ENCODE measurements at places on chromosomes 2 and 18. TPM values are rescaled to one million over a fixed set of nuclear protein-coding genes. Genes with fewer than 3 reads are reported as not detected.

DNA sequence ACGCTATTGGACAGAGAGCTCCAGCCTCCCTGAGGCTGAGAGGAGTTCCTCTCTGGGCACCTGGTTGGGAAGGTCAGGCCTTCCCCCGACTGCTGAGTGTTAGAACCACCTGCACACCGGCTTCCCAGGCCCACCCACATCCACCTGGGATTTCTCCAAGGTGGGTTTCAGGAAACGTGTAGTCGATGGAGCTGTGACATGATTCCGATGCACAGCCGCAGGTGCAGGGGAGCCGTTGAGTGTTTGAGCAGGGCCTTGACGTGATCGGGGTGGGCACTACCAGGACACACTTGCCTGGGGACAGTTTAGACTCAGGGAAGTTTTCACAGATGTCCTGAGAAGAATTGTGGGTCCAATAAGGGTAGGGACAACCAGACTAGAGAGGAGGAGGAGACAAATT, 21.8 kb upstream of the GIGYF2 start:
- H3K27me3 ChIP-seq, result no peaks in the 10 kb centered on the region
- peaks cover 1% of the 10 kb centered on the region for H3K36me3 ChIP-seq
- no peak for DNase-seq
- no peaks in the 10 kb centered on the region for H3K4me1 ChIP-seq
- H3K4me3 ChIP-seq, result no peak overlapping the region

- no peak overlapping the region for H3K4me3 ChIP-seq
- peaks cover 16% of the 10 kb centered on the region for H3K4me1 ChIP-seq
- H3K36me3 ChIP-seq, result peaks cover 8% of the 10 kb centered on the region
- no peak for DNase-seq
Measured at GRCh38 chr2:109447776-109448175, 166.0 kb downstream of the SEPTIN10 start.

The CGREF1 gene
- 1.5 TPM for total RNA-seq

GRCh38 chr2:27798948-27799645, 27.6 kb downstream of the MRPL33 start:
- peak overlapping the region; percentile 97 for H3K27ac ChIP-seq
- peak; percentile 52 for DNase-seq
- H3K27me3 ChIP-seq, result no peaks in the 10 kb centered on the region
- H3K4me1 ChIP-seq, result peaks cover 15% of the 10 kb centered on the region
- H3K36me3 ChIP-seq, result no peaks in the 10 kb centered on the region

GRCh38 chr18:21262979-21263378, 20.9 kb downstream of the GREB1L start:
- no peak overlapping the region for H3K4me3 ChIP-seq
- no peak for DNase-seq
- no peaks in the 10 kb centered on the region for H3K36me3 ChIP-seq
- peak overlapping the region; percentile 12 for H3K27ac ChIP-seq
- peaks cover 70% of the 10 kb centered on the region for H3K4me1 ChIP-seq

GRCh38 chr2:120787111-120787821, 51.6 kb downstream of the GLI2 start:
- peaks cover 44% of the 10 kb centered on the region for H3K4me1 ChIP-seq
- H3K4me3 ChIP-seq, result no peak overlapping the region
- no peak for DNase-seq
- H3K36me3 ChIP-seq, result peaks cover 3% of the 10 kb centered on the region

DNA sequence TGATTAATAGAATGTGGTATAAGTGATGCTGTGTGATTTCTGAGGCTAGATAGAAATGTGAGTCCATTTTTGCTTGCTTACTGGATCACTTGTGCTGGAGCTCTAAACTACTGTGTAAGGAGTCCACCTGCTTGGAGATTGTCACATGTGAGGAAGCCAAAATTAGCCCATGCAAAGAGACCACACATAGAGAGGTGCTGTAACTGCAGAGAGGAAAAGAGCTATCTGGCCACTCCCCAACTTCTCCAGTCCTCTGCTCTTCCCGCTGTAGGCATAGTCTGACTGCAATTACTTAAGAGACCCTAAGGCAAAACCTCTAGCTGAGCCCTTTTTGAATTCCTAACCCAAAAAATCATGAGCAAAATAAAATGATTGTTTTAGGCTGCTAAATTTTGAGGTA, 120.6 kb upstream of the FBXO11 start:
- H3K27me3 ChIP-seq, result no peaks in the 10 kb centered on the region
- no peak overlapping the region for H3K27ac ChIP-seq
- H3K36me3 ChIP-seq, result no peaks in the 10 kb centered on the region

GRCh38 chr2:23642516-23642915, 257.5 kb downstream of the KLHL29 start:
- peaks cover 6% of the 10 kb centered on the region for H3K4me1 ChIP-seq
- H3K4me3 ChIP-seq, result no peak overlapping the region
- H3K36me3 ChIP-seq, result peaks cover 23% of the 10 kb centered on the region
- H3K27ac ChIP-seq, result no peak overlapping the region
- no peak for DNase-seq
- H3K27me3 ChIP-seq, result no peaks in the 10 kb centered on the region

DNA sequence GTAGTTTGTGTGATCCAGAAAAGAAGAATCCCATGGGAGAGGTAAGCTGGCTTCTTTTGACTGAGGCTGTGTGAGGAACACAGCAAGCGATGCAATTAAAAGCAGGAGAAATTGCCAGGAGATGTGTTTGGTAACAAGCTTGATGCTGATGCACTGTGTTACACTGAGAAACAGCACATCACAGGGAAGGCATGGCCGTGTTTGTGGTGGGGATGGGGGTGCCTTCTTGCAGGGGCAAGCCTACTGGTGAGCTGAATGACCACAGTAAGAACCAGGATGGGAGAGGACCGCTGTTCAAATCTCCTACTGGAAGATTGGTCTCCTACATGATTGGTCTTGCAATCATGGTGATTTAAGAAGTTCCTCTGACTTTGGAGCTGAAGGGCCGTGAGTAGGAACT, 477.7 kb upstream of the HS6ST1 start:
- no peaks in the 10 kb centered on the region for H3K27me3 ChIP-seq
- DNase-seq, result no peak
- peaks cover 19% of the 10 kb centered on the region for H3K4me1 ChIP-seq
- H3K27ac ChIP-seq, result no peak overlapping the region

- no peak overlapping the region for H3K4me3 ChIP-seq
- no peaks in the 10 kb centered on the region for H3K36me3 ChIP-seq
- H3K27me3 ChIP-seq, result peaks cover 21% of the 10 kb centered on the region
- no peak overlapping the region for H3K27ac ChIP-seq
- no peaks in the 10 kb centered on the region for H3K4me1 ChIP-seq
Measured at GRCh38 chr2:222180619-222181018, 118.2 kb downstream of the PAX3 start.

The SCN1A gene
- 0.66 TPM for total RNA-seq

The REEP1 gene
- total RNA-seq, result 1.8 TPM

The TDRD15 gene
- not detected for total RNA-seq

GRCh38 chr2:207483477-207483876, 46.3 kb upstream of the CREB1 start:
- peak overlapping the region; percentile 71 for H3K27ac ChIP-seq
- H3K36me3 ChIP-seq, result no peaks in the 10 kb centered on the region
- peaks cover 31% of the 10 kb centered on the region for H3K4me1 ChIP-seq
- DNase-seq, result no peak
- no peak overlapping the region for H3K4me3 ChIP-seq

DNA sequence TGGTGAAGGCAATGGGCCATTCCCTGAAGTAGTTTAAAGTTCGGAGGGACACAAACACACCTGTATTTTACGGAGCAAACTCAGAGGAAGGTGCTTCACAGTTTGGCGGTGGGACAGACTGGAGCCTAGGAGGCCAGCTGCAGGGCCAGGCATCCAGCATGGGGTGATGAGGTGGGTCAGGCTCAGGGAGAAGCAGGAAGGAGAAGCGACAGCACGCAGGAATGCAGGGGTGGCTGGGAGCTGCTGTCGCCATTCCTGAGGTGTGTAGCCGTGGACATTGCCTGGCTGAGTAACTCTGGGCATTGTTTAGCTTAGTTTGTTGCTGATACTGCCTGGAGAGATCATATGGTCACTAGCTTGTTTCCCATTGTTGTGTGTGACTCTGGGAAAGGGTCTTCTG, 35.8 kb upstream of the METTL21A start:
- no peak for DNase-seq
- no peaks in the 10 kb centered on the region for H3K27me3 ChIP-seq
- no peak overlapping the region for H3K27ac ChIP-seq
- H3K4me3 ChIP-seq, result no peak overlapping the region
- no peaks in the 10 kb centered on the region for H3K36me3 ChIP-seq

- H3K4me1 ChIP-seq, result peaks cover 27% of the 10 kb centered on the region
- H3K27me3 ChIP-seq, result no peaks in the 10 kb centered on the region
- no peak overlapping the region for H3K27ac ChIP-seq
- DNase-seq, result no peak
Measured at GRCh38 chr2:48719480-48720177, 35.9 kb downstream of the LHCGR start.

The FTCDNL1 gene
- 2.1 TPM for total RNA-seq

GRCh38 chr18:78641689-78642231, 337.9 kb upstream of the SALL3 start:
- DNase-seq, result no peak
- H3K4me3 ChIP-seq, result no peak overlapping the region
- peaks cover 15% of the 10 kb centered on the region for H3K4me1 ChIP-seq
- no peak overlapping the region for H3K27ac ChIP-seq
- H3K27me3 ChIP-seq, result peaks cover 24% of the 10 kb centered on the region

The ZFP36L2 gene
- 100 TPM for total RNA-seq

DNA sequence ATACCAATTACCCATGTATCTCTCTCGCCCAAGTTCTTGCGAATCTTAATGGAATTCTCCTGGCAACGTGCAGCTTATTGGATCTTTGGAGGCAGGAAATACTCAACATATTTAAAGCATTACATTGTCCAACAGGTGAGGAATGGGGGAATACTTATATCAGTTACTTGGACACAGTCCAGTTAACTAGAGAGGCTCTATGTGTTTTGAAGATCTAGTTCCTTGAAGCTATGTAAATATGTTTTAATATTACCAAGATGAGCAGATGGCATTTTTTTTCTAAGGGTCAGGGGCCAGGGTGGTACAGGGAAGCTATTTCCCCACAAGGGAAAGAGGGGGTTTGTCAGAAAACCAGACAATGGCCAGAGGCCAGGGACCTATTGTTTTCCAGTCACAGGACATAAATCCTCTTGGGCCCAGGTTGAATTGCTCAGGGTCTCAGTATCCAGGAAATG, 26.8 kb upstream of the MC5R start:
- H3K4me3 ChIP-seq, result no peak overlapping the region
- no peak for DNase-seq
- H3K36me3 ChIP-seq, result no peaks in the 10 kb centered on the region
- H3K27me3 ChIP-seq, result peaks cover 34% of the 10 kb centered on the region

GRCh38 chr2:167181134-167181533, 292.9 kb downstream of the XIRP2 start:
- H3K36me3 ChIP-seq, result no peaks in the 10 kb centered on the region
- peaks cover 4% of the 10 kb centered on the region for H3K27me3 ChIP-seq

GRCh38 chr2:118936936-118937335, 5.1 kb upstream of the MARCO start:
- H3K4me1 ChIP-seq, result no peaks in the 10 kb centered on the region
- peaks cover 7% of the 10 kb centered on the region for H3K36me3 ChIP-seq
- no peak overlapping the region for H3K4me3 ChIP-seq
- DNase-seq, result no peak
- H3K27me3 ChIP-seq, result peaks cover 12% of the 10 kb centered on the region

The WNT6 gene
- 118 TPM for total RNA-seq

DNA sequence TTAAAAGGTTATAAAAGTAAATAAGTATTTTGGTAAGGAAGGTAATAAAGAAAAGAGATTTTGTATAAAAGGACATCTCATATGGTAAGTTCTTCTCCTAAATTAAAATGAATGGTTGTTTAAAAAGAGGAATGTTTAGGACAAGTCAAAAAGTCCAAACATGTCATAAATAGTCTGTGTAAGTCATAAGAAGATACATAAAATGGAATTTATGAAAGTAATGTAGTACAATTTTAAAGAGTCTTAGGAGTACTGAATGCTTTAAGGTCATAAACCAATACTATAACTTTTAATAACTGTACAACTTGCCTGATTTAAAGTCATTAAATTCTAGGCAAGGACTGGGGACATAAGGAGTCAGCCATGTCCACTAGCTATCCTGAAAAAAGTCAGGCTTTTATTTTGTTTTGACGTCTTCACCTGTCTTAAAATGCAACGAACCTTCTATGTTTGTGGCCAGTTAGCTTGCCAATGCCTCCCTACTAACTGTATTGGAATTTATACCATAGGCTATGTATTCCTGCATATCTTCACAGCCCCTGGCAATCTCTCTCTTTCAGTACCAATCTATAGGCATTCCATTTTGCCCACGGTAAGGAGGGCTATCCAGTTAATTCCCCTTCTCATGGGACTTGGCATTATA, 312.3 kb upstream of the LRRTM4 start:
- no peaks in the 10 kb centered on the region for H3K27me3 ChIP-seq
- no peak overlapping the region for H3K27ac ChIP-seq
- H3K36me3 ChIP-seq, result peaks cover 22% of the 10 kb centered on the region
- DNase-seq, result no peak
- no peak overlapping the region for H3K4me3 ChIP-seq

GRCh38 chr2:48227617-48228344, 302.2 kb upstream of the STON1 start:
- H3K27ac ChIP-seq, result no peak overlapping the region
- H3K4me3 ChIP-seq, result no peak overlapping the region
- H3K27me3 ChIP-seq, result no peaks in the 10 kb centered on the region
- DNase-seq, result no peak
- no peaks in the 10 kb centered on the region for H3K36me3 ChIP-seq

DNA sequence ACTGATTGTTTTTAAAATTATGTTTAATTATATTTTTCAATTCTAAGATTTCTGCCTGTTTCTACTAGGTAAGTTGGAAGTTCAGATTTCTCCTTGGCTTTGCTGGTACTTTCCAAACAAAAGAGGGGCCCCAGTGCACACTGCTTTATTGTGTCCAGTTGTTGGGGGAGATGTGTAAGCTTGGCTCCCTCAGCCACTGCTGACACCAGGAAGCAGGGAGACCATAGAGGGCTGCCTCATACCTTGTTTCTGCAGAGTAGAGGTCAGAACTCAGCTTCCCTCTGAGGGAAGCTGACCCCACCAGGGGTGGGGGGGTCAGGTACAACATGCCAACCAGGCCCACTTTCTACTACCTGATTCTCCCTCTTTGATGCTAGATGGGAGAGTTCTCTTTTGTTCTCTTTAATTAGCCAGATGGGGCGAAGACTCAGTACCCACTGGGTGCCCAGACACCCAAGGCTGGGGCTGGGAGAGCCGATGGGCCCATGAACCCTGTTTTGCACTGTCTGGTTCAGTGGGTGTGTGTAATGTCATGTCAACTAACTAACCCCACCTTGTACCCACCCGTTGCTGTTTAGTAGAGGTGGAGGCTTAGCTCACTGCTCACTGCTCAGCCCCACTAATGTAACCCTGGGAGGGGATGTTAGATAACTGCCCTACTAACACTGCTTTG, 14.7 kb downstream of the BCL2L11 start:
- no peaks in the 10 kb centered on the region for H3K27me3 ChIP-seq
- H3K27ac ChIP-seq, result no peak overlapping the region
- H3K4me3 ChIP-seq, result no peak overlapping the region

The POTEF gene
- 49.5 TPM for total RNA-seq

The CIDEA gene
- total RNA-seq, result not detected

The XDH gene
- 3.9 TPM for total RNA-seq

GRCh38 chr18:12589448-12589847, 68.5 kb downstream of the SPIRE1 start:
- H3K4me1 ChIP-seq, result no peaks in the 10 kb centered on the region
- H3K27me3 ChIP-seq, result no peaks in the 10 kb centered on the region
- no peak overlapping the region for H3K4me3 ChIP-seq
- no peak overlapping the region for H3K27ac ChIP-seq

Data from mesothelial cell of epicardium (in vitro differentiated cells).